CD4-positive, alpha-beta memory T cell (primary cell): ENCODE measurements at places on chromosomes 11 and 22. TPM values are rescaled to one million over a fixed set of nuclear protein-coding genes. Genes with fewer than 3 reads are reported as not detected.

DNA sequence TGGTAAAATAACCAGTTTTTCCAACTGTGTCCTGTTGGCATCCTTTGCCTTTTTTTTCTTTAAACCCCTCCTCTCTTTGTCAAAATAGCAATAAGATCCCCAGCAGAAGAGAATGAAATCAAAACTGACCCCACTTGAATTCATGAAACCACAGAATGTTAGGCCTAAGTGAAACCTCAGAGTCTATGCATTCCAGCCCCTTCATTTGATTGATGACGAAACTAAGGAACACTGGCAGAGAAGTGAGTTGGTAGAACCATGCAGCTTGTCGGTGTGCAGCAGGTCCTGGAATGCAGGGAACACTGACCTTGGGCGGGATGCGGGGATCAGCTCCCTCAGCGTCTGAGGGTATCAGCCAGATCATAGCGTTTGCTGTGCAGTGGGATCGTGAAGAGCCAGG lies 57.5 kb downstream of the GRK3 start:
- no peaks in the 10 kb centered on the region for H3K27me3 ChIP-seq
- no peaks in the 10 kb centered on the region for H3K4me1 ChIP-seq
- H3K27ac ChIP-seq: no peak overlapping the region
- no peak for DNase-seq
- H3K36me3 ChIP-seq: no peaks in the 10 kb centered on the region

GRCh38 chr11:2584812-2585565 lies 114.8 kb downstream of the KCNQ1OT1 start:
- no peaks in the 10 kb centered on the region for H3K4me1 ChIP-seq
- no peak for DNase-seq
- no peaks in the 10 kb centered on the region for H3K27me3 ChIP-seq
- no peak overlapping the region for H3K4me3 ChIP-seq
- H3K27ac ChIP-seq: no peak overlapping the region

DNA sequence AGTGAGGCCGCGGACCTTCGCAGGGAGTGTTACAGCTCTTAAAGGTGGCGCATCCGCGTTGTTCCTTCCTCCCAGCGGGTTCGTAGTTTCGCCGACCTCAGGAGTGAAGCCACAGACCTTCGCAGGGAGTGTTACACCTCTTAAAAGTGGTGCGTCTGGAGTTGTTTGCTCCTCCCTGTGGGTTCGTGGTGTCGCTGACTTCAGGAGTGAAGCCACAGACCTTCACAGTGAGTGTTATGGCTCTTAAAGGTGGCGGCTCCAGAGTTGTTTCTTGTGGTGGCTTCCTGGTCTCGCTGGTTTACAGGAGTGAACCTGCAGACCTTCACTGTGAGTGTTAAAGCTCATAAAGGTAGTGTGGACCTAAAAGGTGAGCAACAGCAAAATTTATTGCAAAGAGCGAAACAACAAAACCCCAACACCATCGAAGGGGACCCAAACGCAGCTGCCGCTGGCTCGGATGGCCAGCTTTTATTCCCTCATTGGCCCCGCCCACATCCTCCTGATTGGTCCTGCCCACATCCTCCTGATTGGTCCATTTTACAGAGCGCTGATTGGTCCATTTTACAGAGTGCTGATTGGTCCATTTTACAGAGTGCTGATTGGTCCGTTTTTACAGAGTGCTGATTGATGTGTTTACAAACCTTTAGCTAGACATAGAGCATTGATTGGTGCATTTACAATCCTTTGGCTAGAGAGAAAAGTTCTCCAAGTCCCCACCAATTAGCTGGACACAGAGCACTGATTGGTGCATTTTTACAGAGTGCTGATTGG lies 1.2 kb upstream of the TMEM45B start:
- H3K27me3 ChIP-seq: no peaks in the 10 kb centered on the region
- peaks cover 30% of the 10 kb centered on the region for H3K4me1 ChIP-seq
- DNase-seq: peak; percentile 88

GRCh38 chr11:18590571-18590970 lies 2.0 kb upstream of the UEVLD start:
- H3K27me3 ChIP-seq: no peaks in the 10 kb centered on the region
- peak overlapping the region; percentile 91 for H3K27ac ChIP-seq
- H3K4me1 ChIP-seq: peaks cover 48% of the 10 kb centered on the region

DNA sequence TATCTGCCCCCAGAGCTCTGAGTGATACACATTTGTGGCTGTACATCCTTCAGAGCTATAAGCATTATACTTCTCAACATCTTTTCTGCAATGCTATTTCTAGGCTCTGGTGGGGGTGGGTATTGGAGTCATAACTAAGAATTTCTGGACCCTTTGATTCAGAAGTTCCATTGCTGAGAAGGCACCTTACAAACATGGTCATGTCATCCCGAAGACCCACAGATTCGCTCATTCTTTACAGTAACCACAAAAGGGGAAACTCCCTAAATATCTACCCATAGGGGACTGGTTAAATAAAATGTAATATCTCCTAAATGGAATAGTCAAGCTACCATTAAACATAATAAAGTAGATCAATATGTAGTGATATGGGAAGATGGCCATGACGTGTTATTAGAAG lies 98.8 kb downstream of the PRR5L start:
- no peak overlapping the region for H3K27ac ChIP-seq
- H3K4me1 ChIP-seq: peaks cover 55% of the 10 kb centered on the region

GRCh38 chr11:86487671-86488070 lies 113.0 kb downstream of the CCDC81 start:
- no peaks in the 10 kb centered on the region for H3K4me1 ChIP-seq
- no peaks in the 10 kb centered on the region for H3K27me3 ChIP-seq
- no peaks in the 10 kb centered on the region for H3K36me3 ChIP-seq
- no peak overlapping the region for H3K27ac ChIP-seq
- DNase-seq: no peak

GRCh38 chr11:100849901-100850235 lies 162.8 kb downstream of the ARHGAP42 start:
- H3K4me1 ChIP-seq: no peaks in the 10 kb centered on the region
- no peak overlapping the region for H3K27ac ChIP-seq
- H3K36me3 ChIP-seq: no peaks in the 10 kb centered on the region
- H3K27me3 ChIP-seq: no peaks in the 10 kb centered on the region
- no peak for DNase-seq

DNA sequence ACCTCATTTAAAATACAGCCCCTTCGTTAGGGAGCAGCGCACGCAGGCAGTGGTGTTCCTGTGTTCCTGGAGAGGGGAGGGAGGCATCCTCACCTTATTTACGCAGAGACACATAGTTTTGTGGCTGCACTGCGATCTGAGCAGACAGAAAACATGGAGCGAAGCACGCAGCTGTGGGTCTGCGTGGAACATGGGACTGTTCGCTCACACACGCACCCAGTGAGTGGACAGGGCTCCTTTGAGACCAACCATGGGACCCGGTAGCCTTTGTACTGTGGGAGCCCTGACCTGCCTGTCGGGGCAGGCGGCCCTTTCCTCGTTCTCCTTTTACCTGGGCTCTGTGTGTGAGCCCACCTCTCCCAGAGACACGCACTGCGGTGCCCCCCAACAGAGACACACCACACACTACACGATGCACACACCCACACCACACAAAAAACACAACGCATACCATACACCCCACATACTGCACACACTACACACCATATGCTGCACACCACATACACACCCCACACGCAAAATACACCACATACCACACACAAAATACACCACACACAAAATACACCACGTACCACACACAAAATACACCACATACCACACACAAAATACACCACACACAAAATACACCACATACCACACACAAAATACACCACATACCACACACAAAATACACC lies 1245.7 kb downstream of the BRD1 start:
- DNase-seq: no peak
- no peak overlapping the region for H3K27ac ChIP-seq
- H3K4me3 ChIP-seq: no peak overlapping the region
- no peaks in the 10 kb centered on the region for H3K27me3 ChIP-seq

The NRIP3 gene
- 1.5 TPM for total RNA-seq

GRCh38 chr11:14361951-14362350 lies 3.0 kb upstream of the RRAS2 start:
- H3K4me3 ChIP-seq: no peak overlapping the region
- no peaks in the 10 kb centered on the region for H3K27me3 ChIP-seq
- no peak overlapping the region for H3K27ac ChIP-seq
- H3K36me3 ChIP-seq: no peaks in the 10 kb centered on the region

DNA sequence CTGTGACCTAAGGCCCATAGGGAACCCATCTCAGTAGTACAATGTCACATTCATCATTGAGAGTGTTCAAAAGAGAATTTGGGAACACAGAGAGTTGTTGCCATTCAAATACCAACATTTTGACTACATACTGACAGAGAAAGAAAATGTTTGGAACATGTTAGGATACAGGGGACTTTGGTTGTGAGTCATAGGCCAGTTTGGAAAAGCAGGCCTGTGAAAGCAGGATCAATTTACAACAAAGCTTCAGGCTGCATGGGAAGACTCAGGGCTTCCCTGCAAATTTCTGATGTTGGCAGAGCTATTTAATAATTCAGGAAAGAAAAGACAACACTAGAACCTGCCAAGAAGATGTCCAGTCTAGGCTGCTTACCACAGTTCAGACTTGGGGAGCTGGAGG lies 374 bp downstream of the NLRP10 start:
- H3K27me3 ChIP-seq: no peaks in the 10 kb centered on the region
- no peak overlapping the region for H3K27ac ChIP-seq
- DNase-seq: no peak
- no peaks in the 10 kb centered on the region for H3K36me3 ChIP-seq
- H3K4me1 ChIP-seq: no peaks in the 10 kb centered on the region
- no peak overlapping the region for H3K4me3 ChIP-seq

DNA sequence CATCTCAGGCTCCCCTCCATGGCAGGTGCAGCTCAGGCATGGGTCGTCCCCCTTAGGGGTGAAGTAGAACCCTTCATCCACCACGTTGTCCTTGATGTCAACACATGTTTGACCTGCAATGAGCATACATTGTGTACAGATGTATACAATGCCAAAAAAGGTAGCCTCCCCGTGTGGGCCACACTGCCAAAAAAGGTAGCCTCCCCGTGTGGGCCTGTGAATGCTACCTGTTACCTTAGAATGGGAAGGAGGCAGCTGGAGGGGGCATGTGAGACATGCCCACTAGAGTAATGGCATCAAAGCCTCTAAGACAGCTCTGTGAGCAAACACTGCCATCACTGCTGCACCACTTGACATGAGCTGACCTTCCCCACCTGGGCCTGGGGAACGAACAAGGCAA lies 73.7 kb downstream of the DGCR2 start:
- H3K4me3 ChIP-seq: no peak overlapping the region
- no peak overlapping the region for H3K27ac ChIP-seq
- peaks cover 71% of the 10 kb centered on the region for H3K36me3 ChIP-seq
- no peaks in the 10 kb centered on the region for H3K27me3 ChIP-seq

DNA sequence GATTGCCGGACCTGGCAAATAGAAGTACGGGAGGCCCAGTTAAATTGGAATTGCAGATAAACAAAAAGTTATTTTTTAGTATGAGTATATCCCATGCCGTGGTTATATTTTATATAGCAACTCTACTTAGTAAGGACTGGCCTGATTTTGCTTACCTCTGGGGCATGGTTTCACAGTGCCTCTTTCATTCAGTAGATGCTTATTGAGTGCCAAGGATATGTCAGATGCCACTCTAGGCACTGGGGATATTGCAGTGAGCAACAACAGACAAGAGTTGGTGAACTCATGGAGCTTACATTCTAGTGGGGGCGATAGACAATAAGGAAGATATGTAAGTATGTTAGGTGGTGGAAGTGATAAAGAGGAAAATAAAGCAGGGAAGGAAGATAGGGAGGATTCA lies 112.2 kb downstream of the TEAD1 start:
- no peak for DNase-seq
- H3K4me3 ChIP-seq: no peak overlapping the region
- no peaks in the 10 kb centered on the region for H3K36me3 ChIP-seq

The CBX7 gene
- 181 TPM for total RNA-seq

The UPB1 gene
- 1.4 TPM for total RNA-seq

DNA sequence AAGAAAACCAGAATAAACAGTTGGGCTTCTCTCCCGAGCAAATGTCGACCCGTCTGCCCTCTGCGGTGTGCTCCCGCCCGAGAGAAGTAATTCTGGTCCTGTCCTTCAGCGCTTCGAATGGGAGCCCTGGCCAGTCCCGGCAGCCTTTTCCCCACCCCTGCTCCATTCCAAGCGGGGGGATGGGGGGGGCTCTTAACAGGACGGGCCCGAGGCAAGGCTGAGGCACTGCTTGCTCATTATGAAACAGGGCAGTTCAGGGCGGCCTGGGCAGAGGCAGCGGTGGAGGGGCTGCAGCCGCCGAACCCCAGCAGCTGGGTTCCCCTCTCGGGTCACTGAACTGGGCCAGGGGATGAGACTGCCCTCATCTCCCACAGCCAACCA lies 9.1 kb downstream of the BACE1-AS start:
- no peaks in the 10 kb centered on the region for H3K27me3 ChIP-seq
- no peak overlapping the region for H3K27ac ChIP-seq
- no peak overlapping the region for H3K4me3 ChIP-seq
- DNase-seq: no peak
- no peaks in the 10 kb centered on the region for H3K4me1 ChIP-seq

DNA sequence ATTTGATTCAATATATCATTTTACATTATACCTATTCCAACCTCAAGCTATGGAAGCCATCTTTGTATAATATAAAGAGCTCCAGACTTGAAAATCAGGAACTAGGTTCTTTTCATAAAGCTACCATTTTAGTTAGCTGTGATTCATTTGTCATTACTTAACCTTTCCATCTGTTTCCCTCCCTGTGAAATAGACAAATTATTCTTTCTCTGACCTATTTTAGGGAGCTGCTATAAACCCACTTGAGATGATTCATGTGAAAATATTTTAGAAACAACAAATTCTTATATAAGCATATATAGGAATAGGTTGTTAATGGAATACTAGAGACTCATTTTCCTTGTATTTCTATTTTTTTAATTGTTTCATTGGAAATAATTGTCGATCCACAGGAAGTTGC lies 1012.1 kb downstream of the OPCML start:
- no peaks in the 10 kb centered on the region for H3K27me3 ChIP-seq
- no peaks in the 10 kb centered on the region for H3K36me3 ChIP-seq
- no peak overlapping the region for H3K4me3 ChIP-seq

DNA sequence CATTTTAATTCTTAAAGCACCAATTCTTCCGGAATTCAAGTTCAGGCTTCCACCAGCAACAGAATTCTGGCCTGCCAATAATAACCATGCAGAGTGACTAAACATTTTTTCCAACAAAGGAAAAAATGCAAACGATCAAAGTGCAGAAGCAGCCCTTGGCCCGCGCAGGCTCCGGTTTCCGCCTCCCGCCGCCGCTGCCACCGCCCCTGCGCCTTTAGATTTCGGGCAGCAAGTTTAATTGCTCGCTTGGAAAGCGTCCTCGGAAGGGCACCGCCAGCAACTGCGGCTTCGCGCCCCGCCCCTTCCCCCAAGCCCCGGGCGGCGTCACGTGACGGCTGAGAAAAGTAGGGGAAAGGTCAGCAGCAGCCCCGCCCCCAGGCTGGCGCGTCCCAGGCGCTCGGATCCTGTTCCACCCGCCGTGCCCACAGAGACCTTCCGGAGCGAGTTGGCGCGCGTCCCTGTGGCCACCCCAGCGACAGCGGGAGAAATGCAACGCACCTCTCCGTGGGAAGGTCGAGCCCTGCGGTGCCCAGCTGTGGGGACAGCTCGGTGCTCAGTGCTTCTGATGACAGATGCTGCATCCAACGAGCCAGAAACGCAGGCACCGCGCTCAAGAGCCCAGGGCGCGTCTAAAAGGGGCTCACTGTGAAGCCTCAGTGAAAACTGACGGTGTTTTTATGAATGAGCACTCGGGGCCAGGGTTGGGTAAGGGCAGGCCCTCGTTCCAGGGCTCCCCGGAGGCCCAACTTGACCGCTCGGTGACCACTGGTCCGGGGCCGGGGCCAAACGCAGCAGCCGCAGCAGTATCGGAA lies 2.5 kb downstream of the CPT1A start:
- peak overlapping the region; percentile 58 for H3K4me3 ChIP-seq
- no peaks in the 10 kb centered on the region for H3K27me3 ChIP-seq
- peaks cover 81% of the 10 kb centered on the region for H3K4me1 ChIP-seq
- H3K36me3 ChIP-seq: no peaks in the 10 kb centered on the region
- peak overlapping the region; percentile 67 for H3K27ac ChIP-seq
